ENCODE measurements at places on chromosomes 13 and 19. TPM values are rescaled to one million over a fixed set of nuclear protein-coding genes. Genes with fewer than 3 reads are reported as not detected.

DNA sequence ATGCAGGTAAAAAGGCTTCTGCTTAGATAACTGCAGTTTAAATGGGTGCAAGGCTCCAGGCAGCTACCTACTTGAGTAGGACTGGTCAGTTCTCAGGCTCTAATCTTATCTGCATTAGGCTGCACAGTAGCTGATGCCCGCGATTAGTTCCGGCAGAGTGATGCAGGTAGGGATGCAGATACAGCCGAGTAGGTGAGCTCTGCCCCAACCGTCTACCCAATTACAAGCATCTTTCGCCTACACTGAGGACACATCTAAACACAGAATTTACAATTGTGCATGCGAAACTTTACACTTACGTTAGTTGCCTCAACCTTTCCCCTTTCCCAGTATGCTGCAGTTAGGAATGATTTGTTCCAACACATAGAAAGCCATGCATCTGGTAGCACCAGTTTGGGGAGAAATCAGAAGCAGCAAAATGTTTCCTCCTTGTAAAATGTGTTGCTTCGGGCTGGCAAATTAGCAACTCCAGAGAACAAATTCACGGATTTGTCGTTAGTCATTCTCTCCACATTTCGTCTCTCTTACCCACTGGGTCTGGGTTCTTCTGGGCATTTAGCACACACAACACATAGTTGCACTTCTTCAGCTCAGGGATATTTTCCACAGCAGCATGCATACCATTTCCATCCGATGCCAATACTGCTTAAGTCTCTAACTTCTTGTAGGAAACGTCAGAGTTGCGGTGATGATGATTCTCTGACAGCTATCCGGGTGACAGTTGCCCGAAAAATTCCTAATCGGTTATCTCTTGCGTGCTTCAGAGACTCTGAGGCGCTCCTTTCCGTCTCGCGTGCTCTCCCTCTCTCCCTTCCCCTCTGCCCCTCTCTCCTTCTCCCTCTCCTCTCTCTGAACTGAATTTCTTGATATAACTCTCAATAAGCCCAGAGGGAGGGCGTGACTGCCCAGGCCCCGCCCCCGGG is at the start of gene PCDH9:
PCDH9 (minus strand) TSS at position 856 of the 923 bp plus-strand sequence. CDS start 1,896 bp downstream, outside the sequence.
- no peak for DNase-seq

- no peak for DNase-seq
These were observed 44.9 kb downstream of the TEX29 start for GRCh38 chr13:111365149-111366005.

- no peak for DNase-seq
These were observed 605 bp downstream of the TMEM255B start for GRCh38 chr13:113759525-113760137.

- DNase-seq, result no peak
These were observed 465.3 kb downstream of the COG6 start for GRCh38 chr13:40120781-40121180.

DNA sequence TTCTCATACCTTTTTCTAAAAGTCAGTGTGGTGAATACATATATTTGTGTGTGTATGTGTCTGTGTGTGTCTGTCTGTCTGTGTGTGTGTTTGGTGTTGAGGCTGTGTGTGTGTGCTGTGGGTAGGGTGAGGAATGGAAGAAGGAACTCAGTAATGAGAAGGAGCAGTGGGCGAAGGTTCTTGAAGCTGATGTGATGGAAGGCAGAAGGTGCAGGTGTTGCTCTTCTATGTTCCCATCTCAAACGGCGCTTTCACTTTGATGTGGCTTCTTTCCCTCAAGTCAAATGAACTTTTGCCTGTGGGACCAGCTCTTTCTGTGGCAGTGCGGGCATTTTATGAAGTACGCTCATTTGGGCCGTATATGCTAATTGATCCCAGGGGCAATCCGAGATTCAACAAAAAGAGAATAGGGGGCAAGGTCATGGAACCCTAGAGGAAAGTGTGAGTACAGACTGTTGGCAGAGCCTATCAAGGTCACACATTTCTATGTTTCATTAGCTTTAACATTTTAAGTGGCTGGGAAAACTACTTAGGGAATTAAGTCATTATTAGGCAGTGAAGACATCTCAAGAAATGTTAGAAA is 15.2 kb downstream of the BIVM start:
- DNase-seq, result no peak

DNA sequence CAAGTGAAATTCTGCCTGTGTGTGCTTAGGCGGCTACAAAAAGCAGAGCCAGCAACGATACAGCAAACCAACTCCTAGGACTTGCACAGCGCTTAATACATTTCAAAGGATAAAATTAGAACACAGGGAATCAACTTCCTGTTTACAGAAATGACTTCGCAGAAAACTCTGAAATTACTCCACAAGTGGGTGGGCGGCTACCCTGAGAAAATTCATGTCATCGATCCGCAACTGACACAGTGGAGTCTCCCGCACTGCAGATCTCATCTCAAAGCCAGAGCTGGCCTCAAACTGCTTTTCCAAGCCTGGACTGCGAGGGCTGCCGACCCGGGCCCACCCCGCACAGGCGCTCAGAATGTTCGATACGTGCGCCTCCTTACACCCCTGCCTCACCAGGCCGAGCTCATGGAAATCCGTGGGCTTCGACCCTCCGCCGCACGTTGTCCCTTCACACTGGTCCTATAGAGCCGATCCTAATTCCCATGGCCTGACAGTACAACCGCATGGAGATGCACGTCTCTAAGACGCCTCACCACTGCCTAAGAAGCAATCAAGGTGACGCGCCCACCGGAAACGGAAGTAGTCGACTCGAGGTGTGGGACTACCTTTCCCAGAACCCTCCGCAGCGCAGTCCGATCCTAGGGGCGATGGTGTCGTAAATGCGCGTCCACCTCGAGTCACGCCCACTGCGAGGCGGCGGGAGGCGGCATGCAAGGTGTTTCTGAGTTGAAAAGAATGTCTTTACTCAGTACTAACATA is at the start of gene ZNF229:
ZNF229 (minus strand) TSS at position 557 of the 759 bp plus-strand sequence. CDS start 5,625 bp downstream, outside the sequence.
- no peak for DNase-seq

DNA sequence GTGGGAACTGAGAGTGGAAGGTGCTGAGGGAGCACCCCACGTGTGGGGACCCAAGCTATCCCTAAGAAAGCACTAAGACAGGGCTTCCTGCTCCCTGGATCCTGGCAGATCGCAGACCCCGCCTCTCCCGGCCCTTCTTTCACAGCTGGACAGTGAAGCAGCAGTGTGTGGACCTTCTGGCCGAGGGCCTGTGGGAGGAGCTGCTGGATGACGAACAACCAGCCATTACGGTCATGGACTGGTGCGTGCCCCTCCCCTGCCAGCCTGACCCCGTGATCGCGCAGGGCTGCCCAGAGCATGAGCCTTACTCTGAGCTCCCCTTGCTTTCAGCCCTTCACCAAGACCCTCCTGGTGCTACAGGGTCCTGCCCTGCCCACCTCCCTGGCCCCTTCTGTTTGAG is 2.3 kb downstream of the NCCRP1 start:
- DNase-seq, result no peak

- no peak for DNase-seq
These were observed 5.4 kb downstream of the BLVRB start for GRCh38 chr19:40460185-40460584.

- DNase-seq, result no peak
These were observed 1.8 kb downstream of the SHKBP1 start for GRCh38 chr19:40578442-40578908.

DNA sequence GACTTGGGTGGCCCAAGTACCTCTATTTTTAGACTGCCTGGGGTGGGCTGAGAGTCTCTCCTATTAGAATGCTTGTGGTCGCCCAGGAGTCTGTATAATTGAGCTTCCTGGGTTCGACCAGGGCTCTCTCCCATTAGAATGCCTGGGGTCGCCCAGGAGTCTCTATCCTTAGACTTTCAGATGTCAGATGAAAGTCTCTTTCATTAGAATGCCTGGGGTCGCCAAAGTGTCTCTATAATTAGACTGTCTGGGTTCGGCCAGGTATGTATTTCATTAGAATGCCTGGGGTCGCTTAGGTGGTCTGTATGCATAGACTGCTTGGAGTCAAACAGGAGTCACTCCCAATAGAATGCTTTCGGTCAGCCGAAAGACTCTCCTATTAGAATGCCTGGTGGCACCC is 1471.7 kb downstream of the UQCRFS1 start:
- DNase-seq, result no peak

DNA sequence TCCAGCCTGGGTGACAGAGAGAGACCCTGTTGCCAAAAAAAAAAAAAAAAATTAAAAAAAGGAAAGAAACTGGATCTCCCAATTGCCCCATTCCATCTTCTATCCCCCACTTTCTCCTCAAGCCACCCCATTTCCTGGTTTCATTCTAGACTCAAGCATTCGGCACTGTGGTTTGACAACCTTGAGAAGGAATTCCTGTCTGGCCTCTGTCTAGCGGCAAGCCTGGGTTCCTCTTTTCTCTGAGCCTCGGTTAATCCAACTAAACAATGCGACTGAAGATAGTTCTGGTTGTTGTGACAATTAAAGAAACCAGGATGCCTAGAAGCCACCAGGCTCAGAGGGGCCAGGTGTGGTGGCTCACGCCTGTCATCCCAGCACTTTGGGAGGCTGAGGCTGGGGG is 3.3 kb upstream of the C3 start:
- DNase-seq, result no peak

GRCh38 chr19:3154957-3155736 is 19.3 kb downstream of the GNA15 start:
- peak; percentile 86 for DNase-seq

DNA sequence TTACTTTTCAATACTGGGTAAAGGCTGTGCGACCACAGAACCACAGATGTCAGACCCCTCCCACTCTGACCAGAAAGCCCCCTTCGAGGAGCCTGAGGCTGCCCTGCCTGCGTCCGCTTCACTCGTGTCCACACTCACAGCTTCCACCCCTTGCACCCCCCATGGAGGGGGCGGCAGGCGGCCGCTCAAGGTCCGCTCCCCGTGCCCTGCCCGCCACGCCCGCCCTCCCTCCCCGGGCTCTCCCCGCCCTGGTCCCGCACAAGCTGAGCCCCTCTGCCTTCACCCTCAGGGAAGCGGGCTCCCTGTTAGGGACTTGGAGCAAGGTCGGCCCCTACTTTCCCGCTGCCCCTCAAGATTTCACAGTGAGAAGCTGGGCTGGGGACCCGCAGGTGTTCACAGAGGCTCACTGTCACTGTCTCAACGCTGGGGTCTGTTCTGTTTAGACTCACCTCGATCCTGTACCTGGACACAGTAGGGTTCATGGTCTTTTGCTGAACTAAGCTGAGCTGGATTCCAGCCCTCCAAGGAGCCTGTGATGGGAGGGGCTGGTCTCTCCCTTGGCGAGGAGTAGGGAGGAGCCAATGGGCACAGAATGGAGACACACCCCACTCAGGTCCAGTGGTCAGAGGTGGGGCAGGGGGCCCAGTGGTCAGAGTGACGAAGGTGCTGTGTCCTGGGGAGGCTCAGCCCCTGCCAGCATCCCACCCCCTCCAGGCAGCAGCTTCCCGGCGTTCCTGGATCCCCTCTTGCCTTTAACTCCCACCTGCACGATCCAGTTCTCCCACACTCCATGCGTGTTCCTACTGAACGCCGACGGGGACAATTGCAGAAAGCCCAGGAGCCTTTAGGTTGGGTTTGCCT is 69.5 kb downstream of the SPACA7 start:
- DNase-seq, result no peak

DNA sequence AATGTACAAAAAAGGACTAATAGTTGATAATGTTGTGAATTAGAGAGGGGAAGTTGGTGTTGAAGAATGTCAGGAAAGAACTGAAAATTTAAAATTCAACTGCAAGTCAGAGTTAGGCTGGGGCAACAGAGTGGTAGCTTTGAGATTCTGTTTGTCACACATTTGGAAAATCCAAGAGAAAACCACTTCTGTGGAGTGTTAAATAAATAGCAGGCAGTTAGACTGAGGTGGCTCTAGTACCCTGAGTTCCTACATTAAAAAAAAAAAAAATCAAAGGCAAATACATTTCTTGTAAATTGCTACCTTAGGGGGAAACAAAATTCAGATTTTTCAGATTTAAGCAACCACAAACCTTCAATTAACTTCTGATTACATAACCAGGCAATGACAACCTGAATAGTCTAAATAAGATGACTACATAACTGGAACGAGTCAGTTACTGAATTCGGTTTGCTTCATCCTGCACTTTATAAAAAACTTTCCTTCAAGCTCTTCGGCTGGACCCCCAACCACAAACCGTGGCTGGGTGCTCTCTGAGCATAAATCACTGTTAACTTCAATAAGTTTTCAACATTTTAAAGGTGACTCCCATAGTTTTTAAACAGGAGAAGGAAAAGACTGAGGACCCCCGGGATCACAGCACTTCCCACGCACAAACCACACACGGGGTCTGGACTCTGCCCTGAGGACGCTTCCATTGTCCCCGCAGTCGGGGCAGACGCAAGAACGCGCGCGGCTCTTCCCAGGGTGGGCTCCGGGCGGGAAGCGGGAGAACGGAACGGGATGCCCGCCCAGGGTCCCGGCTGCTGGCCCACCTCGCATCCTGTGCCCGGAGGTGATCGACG is 725 bp downstream of the ZNF682 start:
- DNase-seq, result peak; percentile 47

- DNase-seq, result no peak
These were observed 232.6 kb upstream of the GPC6 start for GRCh38 chr13:92994056-92994455.

DNA sequence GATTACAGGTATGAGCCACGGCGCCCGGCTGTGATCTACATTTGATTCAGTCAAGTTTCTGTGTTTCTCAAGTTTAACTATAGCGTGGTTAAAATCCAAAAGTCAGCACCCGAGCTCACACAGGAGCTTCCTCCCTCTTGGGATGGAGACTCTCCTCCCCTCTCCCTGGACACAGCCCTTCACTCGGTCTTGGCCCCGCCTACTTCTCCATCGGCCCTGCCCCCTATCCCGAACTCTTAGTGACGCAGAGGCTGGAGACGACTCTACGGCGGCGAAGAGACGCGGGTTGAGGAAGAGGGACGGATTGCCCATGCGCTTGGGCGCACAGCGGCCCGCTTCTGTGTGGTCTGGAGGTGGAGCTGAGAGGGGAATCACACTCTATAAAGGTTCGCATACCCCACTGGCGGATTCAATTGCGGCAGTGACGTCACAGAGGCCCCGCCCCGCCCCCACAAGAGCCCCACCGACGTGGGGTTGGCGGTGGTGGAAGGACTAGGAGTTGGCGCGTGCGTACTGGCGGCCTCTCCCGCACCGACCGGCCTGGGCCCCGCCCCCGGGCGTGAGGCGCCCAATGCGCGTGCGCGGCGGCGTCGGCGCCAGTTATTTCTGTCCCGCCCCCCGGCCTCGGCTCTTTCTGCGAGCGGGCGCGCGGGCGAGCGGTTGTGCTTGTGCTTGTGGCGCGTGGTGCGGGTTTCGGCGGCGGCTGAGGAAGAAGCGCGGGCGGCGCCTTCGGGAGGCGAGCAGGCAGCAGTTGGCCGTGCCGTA is at the start of gene TRIM28:
TRIM28 (plus strand) TSS at position 239 of the 765 bp plus-strand sequence. CDS start 694 bp downstream, outside the sequence.
- DNase-seq, result peak; percentile 97

GRCh38 chr19:40646743-40647254 is 43.7 kb downstream of the NUMBL start:
- no peak for DNase-seq

Gene SHD
- total RNA-seq, result 0.61 TPM

Gene RFPL4AL1
- total RNA-seq, result not detected

Gene TNFSF9
- total RNA-seq, result 14.5 TPM

Gene FGF9
- total RNA-seq, result 2.9 TPM
